Activated T-helper 1 cell treated with anti-CD3 and anti-CD28 coated beads, Interleukin-12 subunit alpha, Interleukin-12 subunit beta, Interleukin-2, Interleukin-4 antibody, amounts not matched to agents 30 ng/mL and 10 ng/mL and 1 ng/mL, durations not matched to agents 14 hours and 24 hours and 36 hours (primary cell): ENCODE measurements at places on chromosomes 4 and X. TPM values are rescaled to one million over a fixed set of nuclear protein-coding genes. Genes with fewer than 3 reads are reported as not detected.

DNA sequence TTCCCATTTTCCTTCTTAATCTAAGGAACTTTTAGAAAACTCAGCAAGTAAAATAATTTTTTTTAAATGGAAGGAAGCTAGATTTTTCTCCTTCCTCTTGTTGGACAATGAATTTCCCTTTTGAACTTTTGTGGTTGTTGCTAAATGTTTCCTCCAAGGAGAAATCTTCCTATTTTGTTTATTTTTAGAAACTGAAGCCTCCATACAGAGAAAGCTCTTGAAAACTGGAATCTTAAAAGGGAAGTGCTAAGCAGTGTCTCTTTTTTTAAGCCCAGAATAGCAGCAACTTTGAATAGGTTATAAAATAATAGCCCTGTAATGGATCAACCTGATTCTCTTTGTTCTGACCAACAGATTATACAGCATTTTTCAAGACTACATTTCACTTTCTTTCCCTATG is 15.1 kb upstream of the DCLK2 start:
- no peaks in the 10 kb centered on the region for H3K4me1 ChIP-seq
- DNase-seq, result no peak
- H3K36me3 ChIP-seq, result no peaks in the 10 kb centered on the region
- H3K4me3 ChIP-seq, result no peak overlapping the region

GRCh38 chrX:46757593-46757992 is 1.3 kb downstream of the SLC9A7 start:
- H3K27me3 ChIP-seq, result peaks cover 2% of the 10 kb centered on the region
- H3K36me3 ChIP-seq, result peaks cover 6% of the 10 kb centered on the region
- H3K4me1 ChIP-seq, result peaks cover 9% of the 10 kb centered on the region

- no peak for DNase-seq
- peaks cover 24% of the 10 kb centered on the region for H3K36me3 ChIP-seq
- no peak overlapping the region for H3K27ac ChIP-seq
- peaks cover 23% of the 10 kb centered on the region for H3K4me1 ChIP-seq
- H3K4me3 ChIP-seq, result no peak overlapping the region
These were observed 6.1 kb downstream of the TCEANC start for GRCh38 chrX:13659063-13659462.

DNA sequence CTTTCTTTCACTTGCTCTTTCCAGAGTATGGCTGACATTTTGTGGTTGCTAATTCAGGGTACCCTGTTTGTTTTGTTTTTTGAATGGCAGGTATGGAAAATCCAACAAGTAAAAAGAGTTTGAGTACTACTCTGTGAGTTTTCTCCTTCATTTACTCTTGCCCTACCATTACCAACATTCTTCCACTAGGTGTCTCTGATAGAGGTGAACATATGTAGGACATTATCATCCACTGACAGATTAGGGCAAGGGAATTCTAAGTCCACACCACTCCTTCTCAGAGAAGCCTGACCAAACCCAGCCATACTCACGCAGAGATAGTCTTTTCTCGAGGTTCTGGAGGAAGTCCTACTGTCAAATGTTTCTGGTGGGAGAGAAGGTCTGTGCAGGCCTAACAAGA is 36.7 kb upstream of the HDAC8 start:
- peaks cover 3% of the 10 kb centered on the region for H3K36me3 ChIP-seq
- no peaks in the 10 kb centered on the region for H3K27me3 ChIP-seq
- peaks cover 14% of the 10 kb centered on the region for H3K4me1 ChIP-seq
- H3K27ac ChIP-seq, result no peak overlapping the region
- no peak overlapping the region for H3K4me3 ChIP-seq

SRPK3 gene
- total RNA-seq, result not detected in 2 replicates
